Activated T-helper 1 cell treated with anti-CD3 and anti-CD28 coated beads, Interleukin-12 subunit alpha, Interleukin-12 subunit beta, Interleukin-2, Interleukin-4 antibody, amounts not matched to agents 30 ng/mL and 10 ng/mL and 1 ng/mL, durations not matched to agents 14 hours and 24 hours and 36 hours (primary cell): ENCODE measurements at places on chromosomes 6 and 20.

GRCh38 chr6:29734046-29735018, 11.1 kb downstream of the HLA-F start:
- H3K4me3 ChIP-seq, result no peak overlapping the region
- no peak for DNase-seq
- peaks cover 14% of the 10 kb centered on the region for H3K36me3 ChIP-seq
- no peaks in the 10 kb centered on the region for H3K27me3 ChIP-seq
- H3K27ac ChIP-seq, result no peak overlapping the region

DNA sequence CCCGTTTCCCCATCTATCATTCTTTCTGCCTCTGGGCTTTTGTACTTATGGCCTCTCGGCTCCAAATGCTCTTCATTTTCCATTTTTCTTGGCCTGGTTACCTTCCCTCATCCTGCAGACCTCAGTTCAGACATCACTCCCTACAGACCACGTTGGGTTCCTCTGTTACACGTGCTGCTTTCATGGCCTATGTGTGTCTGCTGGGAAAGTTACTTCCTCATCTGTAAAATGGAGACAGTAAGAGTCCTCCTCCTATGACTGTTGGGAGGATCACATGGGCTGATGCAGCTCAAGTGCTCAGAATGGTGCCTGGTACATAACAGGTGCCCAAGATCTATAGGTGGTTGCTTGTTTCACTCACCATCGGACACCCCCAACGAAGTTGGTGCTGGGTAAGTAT, 13.5 kb downstream of the KCNK17 start:
- no peak overlapping the region for H3K4me3 ChIP-seq
- H3K36me3 ChIP-seq, result no peaks in the 10 kb centered on the region
- no peak for DNase-seq
- H3K27ac ChIP-seq, result no peak overlapping the region
- peaks cover 2% of the 10 kb centered on the region for H3K27me3 ChIP-seq

DNA sequence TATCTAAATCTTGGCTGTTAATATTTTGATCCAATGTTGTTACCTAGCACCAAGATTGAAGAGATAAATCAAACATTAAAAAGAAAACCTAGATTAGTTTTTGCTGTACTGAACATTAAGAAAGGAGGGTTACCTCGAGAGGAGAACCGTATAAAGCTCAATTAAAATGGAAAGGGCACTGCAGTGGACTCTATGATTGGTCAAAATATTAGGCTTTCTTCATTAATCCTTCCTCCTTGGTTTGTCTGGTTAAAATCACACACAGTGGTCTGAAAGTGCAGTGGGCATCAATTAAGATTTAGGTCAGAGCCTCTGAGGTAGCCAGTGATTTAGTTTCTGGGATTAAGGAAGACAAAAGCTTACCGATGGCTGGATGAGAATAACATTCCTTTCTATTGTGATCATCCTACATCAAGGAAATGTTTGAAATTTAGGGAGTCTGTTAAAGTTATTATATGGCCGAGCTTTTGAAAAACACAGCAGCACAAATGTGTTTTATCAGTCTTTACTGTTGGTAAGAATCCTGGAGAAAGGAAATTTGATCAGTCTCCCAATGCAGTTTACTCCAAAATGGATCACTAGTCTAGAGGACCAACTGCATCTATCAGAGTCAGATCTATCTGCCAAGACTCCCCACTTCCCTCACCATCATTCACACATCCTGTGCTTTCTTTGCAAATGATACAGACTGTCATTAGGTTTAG, 134.6 kb upstream of the NEDD9 start:
- DNase-seq, result no peak
- H3K4me3 ChIP-seq, result peak overlapping the region; percentile 55
- no peaks in the 10 kb centered on the region for H3K27me3 ChIP-seq

DNA sequence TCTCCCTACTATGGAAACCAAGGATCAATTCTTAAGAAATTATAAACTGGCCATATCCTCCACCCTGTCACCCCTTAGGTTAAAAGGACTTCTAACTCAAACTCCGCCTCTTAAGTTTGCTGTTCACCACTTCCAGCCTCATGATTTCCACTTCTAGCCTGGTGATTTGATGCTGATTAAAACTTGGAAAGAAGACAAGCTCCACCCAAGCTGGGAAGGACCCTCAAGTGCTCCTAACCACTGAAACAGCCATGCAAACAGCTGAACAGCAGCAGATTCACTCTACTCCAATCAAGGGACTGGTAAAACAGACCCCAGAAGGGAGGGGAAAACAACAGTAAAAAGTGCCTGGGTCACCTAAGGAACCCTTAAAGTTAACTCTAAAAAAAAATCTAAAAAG, 10.3 kb downstream of the LCA5 start:
- H3K36me3 ChIP-seq, result no peaks in the 10 kb centered on the region
- H3K27me3 ChIP-seq, result no peaks in the 10 kb centered on the region
- H3K4me1 ChIP-seq, result no peaks in the 10 kb centered on the region
- no peak for DNase-seq
- H3K4me3 ChIP-seq, result no peak overlapping the region

- no peak overlapping the region for H3K27ac ChIP-seq
- no peak overlapping the region for H3K4me3 ChIP-seq
- DNase-seq, result no peak
- no peaks in the 10 kb centered on the region for H3K4me1 ChIP-seq
Measured at GRCh38 chr6:82072121-82072521, 175.4 kb downstream of the IBTK start.

DNA sequence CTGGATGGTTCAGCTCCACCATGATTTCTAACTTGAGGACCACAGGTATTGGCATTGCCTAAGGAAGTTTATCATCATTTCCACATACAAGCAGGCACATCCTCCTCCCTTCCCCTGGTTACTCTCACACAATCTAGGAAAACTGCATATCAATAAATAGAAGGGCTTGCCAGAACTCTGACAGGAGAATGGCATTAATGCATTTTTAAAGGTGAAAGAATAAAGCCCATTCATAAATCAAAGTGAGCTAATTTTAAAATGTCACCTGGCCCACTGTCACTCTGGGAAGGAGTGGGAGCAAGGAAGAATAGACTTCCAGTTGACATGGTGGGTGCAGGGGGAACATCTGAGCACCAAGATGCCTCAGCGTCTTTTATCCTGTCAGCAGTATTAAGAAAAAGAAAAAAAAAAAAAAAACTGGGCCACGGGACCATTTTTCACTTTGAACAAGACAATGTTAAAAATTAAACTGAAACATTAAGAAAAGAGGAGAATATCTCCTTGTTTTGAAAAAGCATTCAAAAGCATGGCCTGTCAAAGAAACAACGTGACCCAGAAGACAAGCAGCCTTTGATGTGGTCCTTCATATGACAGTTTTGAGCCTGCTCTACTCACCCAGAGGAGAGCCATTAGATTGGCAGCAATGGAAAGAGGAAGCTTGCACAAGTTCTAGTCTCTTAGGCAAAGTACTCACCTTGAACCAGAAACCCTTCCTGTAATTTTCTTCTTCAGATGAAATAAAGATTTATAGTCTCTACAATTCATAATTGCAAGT, 39.3 kb upstream of the SMLR1 start:
- H3K27me3 ChIP-seq, result no peaks in the 10 kb centered on the region
- H3K27ac ChIP-seq, result no peak overlapping the region
- no peak for DNase-seq
- H3K36me3 ChIP-seq, result no peaks in the 10 kb centered on the region
- H3K4me3 ChIP-seq, result no peak overlapping the region

- no peak overlapping the region for H3K27ac ChIP-seq
- peaks cover 35% of the 10 kb centered on the region for H3K36me3 ChIP-seq
- peaks cover 19% of the 10 kb centered on the region for H3K4me1 ChIP-seq
- no peak overlapping the region for H3K4me3 ChIP-seq
- no peak for DNase-seq
- no peaks in the 10 kb centered on the region for H3K27me3 ChIP-seq
Measured at GRCh38 chr6:20186981-20187380, 25.3 kb downstream of the MBOAT1 start.

DNA sequence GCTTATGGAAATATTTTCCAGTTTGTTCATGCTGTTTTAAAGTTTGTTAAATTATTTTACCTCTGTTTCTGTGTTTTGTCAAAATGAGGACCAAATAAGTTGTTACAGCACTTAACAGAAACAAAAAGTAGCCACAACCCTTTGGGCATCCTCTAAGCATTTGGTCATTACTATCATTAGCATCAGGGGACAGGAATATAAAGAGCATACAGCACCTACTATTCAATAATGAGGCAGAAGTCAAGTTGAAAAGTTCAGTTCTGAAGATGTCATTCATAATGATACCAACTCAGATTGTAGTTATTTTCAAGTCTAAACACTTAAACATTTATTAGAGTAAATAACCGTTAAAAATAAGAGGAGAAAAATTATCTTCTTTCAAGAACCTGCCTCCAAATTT, 862.3 kb upstream of the FLRT3 start:
- no peak overlapping the region for H3K4me3 ChIP-seq
- H3K36me3 ChIP-seq, result no peaks in the 10 kb centered on the region
- H3K4me1 ChIP-seq, result no peaks in the 10 kb centered on the region

DNA sequence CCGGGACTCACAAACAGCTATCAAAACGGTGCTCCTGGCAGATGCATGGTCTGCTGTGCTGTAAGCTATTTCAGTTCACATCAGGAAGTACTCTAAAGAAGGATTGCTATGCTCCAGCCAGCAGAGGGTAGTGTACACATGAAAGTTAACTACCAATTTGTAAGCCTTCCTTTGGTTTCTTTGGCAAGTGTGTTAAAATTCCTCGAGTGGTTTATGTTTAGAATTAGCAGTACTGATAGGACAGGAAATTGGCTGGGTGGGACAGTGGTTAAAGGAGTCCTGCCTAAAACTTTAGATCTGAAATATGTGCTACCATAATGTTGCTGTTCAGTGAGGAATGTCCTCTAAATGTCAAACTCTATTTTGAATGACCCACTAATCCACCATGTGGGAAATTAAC, 47.4 kb downstream of the TRMT11 start:
- no peak overlapping the region for H3K4me3 ChIP-seq
- peaks cover 7% of the 10 kb centered on the region for H3K4me1 ChIP-seq
- no peaks in the 10 kb centered on the region for H3K27me3 ChIP-seq
- H3K36me3 ChIP-seq, result peaks cover 11% of the 10 kb centered on the region

GRCh38 chr6:150208611-150209352, 65.9 kb downstream of the PPP1R14C start:
- H3K36me3 ChIP-seq, result no peaks in the 10 kb centered on the region
- no peak for DNase-seq
- H3K4me1 ChIP-seq, result no peaks in the 10 kb centered on the region
- H3K27me3 ChIP-seq, result peaks cover 2% of the 10 kb centered on the region
- no peak overlapping the region for H3K4me3 ChIP-seq

DNA sequence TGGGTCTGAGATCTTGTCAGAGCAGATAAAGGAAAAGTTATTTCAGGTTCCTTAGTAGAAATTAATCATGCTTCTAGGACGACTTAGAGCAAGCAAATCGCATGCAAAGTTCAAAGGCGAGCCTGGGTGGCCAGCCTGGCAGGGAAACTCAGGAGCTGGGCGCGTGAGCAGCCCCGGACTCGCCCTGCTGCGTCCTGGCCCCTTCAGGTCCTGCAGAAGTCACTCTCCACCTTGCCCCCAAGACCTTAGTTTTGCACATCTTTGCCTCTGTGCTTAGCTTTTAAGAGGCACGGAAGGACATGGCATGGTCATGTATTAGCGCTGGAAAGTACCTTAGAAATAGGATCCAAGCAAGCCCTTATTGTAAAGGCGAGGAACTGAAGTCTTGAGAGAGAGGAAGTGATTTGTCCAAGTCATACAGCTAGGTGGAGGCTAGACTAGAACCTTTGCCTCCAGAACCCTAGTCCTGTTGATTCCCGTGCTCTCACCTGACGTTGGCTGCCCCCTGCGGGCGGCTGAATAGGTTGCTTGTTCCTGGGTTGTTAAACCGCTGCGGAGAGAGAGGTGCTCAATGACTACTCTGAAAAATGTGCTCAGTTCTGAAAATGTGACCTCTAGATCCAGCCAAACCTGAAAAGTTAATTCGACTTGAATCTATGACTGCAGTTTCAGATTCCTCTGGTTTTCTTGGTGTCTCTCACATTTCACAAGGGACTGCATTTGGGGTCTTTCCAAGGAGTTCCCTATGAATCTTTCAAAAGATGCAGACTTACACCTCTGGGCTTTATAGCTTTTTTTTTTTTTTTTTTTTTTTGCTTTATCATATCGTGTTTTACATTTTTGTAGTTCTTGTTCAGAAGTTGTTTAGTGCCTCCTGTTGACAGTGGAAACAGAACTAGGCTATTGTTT, 2.7 kb downstream of the MYB start:
- peak; percentile 77 for DNase-seq
- peaks cover 25% of the 10 kb centered on the region for H3K36me3 ChIP-seq
- H3K27me3 ChIP-seq, result no peaks in the 10 kb centered on the region
- peak overlapping the region; percentile 81 for H3K27ac ChIP-seq
- peaks cover 47% of the 10 kb centered on the region for H3K4me1 ChIP-seq
- H3K4me3 ChIP-seq, result peak overlapping the region; percentile 97

GRCh38 chr6:108251252-108251651, 9.6 kb downstream of the SNX3 start:
- H3K4me1 ChIP-seq, result peaks cover 13% of the 10 kb centered on the region
- H3K27ac ChIP-seq, result no peak overlapping the region
- no peaks in the 10 kb centered on the region for H3K27me3 ChIP-seq
- H3K36me3 ChIP-seq, result peaks cover 22% of the 10 kb centered on the region
- DNase-seq, result no peak

- peak; percentile 51 for DNase-seq
- peak overlapping the region; percentile 89 for H3K27ac ChIP-seq
- H3K4me1 ChIP-seq, result peaks cover 81% of the 10 kb centered on the region
- peaks cover 2% of the 10 kb centered on the region for H3K27me3 ChIP-seq
- peak overlapping the region; percentile 73 for H3K4me3 ChIP-seq
Measured at GRCh38 chr6:33905071-33905609, 101.3 kb upstream of the MLN start.

DNA sequence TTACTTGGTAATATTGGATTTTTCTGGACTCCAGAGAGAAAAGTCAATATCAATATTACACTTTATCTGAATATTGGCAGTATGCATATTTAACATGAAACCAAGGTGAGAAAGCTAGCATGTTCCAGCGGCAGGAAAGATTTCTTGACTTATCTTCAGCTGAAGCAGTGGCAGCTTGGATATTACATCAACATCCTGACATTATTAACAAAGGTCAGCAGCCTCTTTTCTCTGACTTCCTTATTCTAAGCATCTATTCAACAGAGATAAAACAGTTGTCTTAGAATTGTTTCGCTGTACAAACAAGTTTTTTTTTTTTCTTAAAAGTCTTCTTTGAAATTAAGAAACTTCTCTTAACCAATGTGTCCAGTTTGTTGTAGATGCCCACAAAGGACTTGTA, 11.8 kb downstream of the DCBLD1 start:
- no peak overlapping the region for H3K27ac ChIP-seq
- no peak for DNase-seq
- H3K4me3 ChIP-seq, result no peak overlapping the region
- no peaks in the 10 kb centered on the region for H3K36me3 ChIP-seq

DNA sequence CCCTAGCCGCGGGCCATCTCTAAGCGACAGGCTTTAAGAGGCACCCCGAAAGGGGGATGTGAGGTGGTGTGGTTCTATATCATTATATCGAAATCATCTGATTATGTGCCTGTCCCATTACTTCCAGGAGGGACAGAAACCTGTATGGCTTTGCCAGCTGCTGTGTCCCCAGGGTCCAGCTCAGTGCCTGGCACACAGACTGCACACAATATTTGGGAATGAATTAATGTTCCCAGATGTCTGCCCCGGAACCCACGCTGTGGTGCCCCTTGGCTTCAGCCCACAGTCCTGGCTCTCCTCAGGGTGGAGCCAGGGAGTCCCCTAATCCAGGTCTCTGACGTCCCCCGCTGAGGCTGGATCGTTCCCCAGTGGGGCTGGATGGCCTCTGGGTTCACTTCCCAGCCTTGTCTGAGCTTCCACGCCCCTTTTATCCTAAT, 8.9 kb upstream of the AHCY start:
- H3K27ac ChIP-seq, result no peak overlapping the region
- peaks cover 23% of the 10 kb centered on the region for H3K27me3 ChIP-seq
- no peak for DNase-seq
- H3K4me1 ChIP-seq, result no peaks in the 10 kb centered on the region
